ENCODE measurements at places on chromosomes 11 and 22. TPM values are rescaled to one million over a fixed set of nuclear protein-coding genes. Genes with fewer than 3 reads are reported as not detected.

FZD4 gene
- 0.13 TPM for total RNA-seq

IRAG1 gene
- total RNA-seq, result 0.03 TPM

NPTXR gene
- total RNA-seq, result 0.37 TPM

SYT9 gene
- total RNA-seq, result not detected

- no peak overlapping the region for H3K4me3 ChIP-seq
- DNase-seq, result no peak
- no peaks in the 10 kb centered on the region for H3K4me1 ChIP-seq
- no peak overlapping the region for H3K27ac ChIP-seq
- no peaks in the 10 kb centered on the region for H3K27me3 ChIP-seq
Measured at GRCh38 chr11:18761741-18762140, 29.9 kb downstream of the PTPN5 start.

- peaks cover 14% of the 10 kb centered on the region for H3K27me3 ChIP-seq
- no peaks in the 10 kb centered on the region for H3K36me3 ChIP-seq
- no peak overlapping the region for H3K4me3 ChIP-seq
- H3K4me1 ChIP-seq, result no peaks in the 10 kb centered on the region
Measured at GRCh38 chr11:13965337-13965736, 2.8 kb downstream of the SPON1 start.

- peak overlapping the region; percentile 37 for H3K4me3 ChIP-seq
- H3K36me3 ChIP-seq, result no peaks in the 10 kb centered on the region
- peak overlapping the region; percentile 63 for H3K27ac ChIP-seq
- H3K27me3 ChIP-seq, result no peaks in the 10 kb centered on the region
Measured at GRCh38 chr11:59283825-59284772, 71.4 kb upstream of the MPEG1 start.

- H3K27me3 ChIP-seq, result no peaks in the 10 kb centered on the region
- H3K4me1 ChIP-seq, result no peaks in the 10 kb centered on the region
- no peak for DNase-seq
- H3K36me3 ChIP-seq, result no peaks in the 10 kb centered on the region
Measured at GRCh38 chr11:28702871-28703270, 594.7 kb downstream of the METTL15 start.

DNA sequence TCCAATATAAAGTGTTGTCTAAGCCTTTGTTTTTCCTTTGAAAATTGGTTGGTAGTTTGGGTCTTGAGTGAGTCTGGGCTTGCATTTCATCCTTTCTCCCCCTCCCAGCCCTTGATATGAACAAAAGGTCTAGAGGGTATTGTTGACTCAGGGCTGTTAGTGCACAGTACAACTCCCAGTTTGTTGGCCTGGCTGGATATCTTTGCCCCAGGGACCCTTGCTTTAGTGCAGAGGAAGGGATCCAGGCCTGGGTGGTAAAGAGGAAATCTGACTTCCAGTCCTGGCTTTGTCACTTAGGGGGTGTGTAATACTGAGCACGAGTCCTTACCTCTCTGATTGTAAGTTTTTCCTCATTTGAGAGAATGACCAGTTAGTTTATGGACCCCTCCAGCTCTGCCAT is 330.4 kb downstream of the TMEM135 start:
- no peaks in the 10 kb centered on the region for H3K36me3 ChIP-seq
- no peaks in the 10 kb centered on the region for H3K4me1 ChIP-seq
- H3K27ac ChIP-seq, result no peak overlapping the region
- no peaks in the 10 kb centered on the region for H3K27me3 ChIP-seq
- H3K4me3 ChIP-seq, result no peak overlapping the region

- no peaks in the 10 kb centered on the region for H3K27me3 ChIP-seq
- DNase-seq, result no peak
- H3K4me1 ChIP-seq, result no peaks in the 10 kb centered on the region
- no peak overlapping the region for H3K4me3 ChIP-seq
- H3K27ac ChIP-seq, result no peak overlapping the region
Measured at GRCh38 chr11:34460278-34460677, 21.5 kb downstream of the CAT start.

- H3K4me3 ChIP-seq, result no peak within 1 kb of the TSS
- H3K27me3 ChIP-seq, result peaks cover 5% of the 10 kb centered on the region
- H3K4me1 ChIP-seq, result no peaks in the 10 kb centered on the region
- no peaks in the 10 kb centered on the region for H3K36me3 ChIP-seq
- no peak for DNase-seq
Measured at GRCh38 chr22:32801537-32802236, at the start of gene TIMP3. TIMP3 (plus strand) TSS chr22:32801705; CDS start chr22:32802002, 297 bp downstream.

GRCh38 chr22:30426388-30427353 is 1.1 kb downstream of the MTFP1 start:
- H3K27me3 ChIP-seq, result no peaks in the 10 kb centered on the region
- DNase-seq, result peak; percentile 64
- peak overlapping the region; percentile 65 for H3K4me3 ChIP-seq
- H3K27ac ChIP-seq, result peak overlapping the region; percentile 82

DNA sequence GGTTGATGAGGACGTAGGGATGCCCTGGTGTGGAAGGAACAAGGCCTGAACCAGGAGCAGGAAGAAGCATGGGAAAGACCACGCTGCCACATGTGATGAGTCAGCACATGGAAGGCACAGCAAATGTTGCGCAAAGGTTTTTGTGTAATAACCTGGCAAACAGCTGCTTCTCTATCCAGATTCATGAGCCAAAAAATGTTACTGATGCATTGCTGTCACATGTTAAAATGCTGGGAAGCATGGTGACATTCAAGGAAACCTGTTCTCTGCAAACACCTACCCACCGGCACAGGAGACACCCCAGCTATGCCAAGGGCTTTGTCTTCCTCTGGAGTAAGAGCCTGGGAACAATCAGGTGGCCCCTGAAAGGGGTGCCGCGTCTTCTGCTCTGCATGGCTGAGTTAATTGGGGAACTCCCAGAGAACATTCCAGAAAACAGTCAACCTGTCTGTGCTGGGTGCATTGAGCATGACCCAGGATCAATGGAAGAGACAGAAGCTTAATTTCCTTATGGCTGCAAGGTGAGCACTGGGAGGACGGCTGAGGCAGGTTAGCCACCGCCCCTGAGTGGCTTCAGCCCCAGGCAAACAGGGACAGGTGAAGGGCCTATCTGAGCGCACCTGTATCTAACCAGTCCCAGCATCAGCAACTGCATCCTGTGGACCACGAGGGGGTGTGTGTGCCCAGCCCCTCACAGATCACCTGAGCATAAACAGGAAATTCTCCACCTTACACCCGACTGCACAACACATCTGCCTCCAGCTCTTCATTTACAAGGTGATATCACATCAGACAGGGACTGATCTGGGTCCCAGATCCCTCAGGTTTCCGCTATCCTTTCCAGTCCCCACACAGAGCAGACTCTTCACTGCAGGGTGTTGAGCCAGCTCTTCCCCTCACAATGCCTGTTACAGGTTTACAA is 108.4 kb downstream of the GGTLC2 start:
- H3K27ac ChIP-seq, result no peak overlapping the region
- H3K27me3 ChIP-seq, result no peaks in the 10 kb centered on the region
- H3K4me1 ChIP-seq, result no peaks in the 10 kb centered on the region
- DNase-seq, result no peak
- H3K36me3 ChIP-seq, result no peaks in the 10 kb centered on the region

- H3K4me3 ChIP-seq, result no peak overlapping the region
- H3K4me1 ChIP-seq, result peaks cover 8% of the 10 kb centered on the region
- DNase-seq, result no peak
- no peak overlapping the region for H3K27ac ChIP-seq
- H3K36me3 ChIP-seq, result no peaks in the 10 kb centered on the region
- peaks cover 13% of the 10 kb centered on the region for H3K27me3 ChIP-seq
Measured at GRCh38 chr11:76621868-76622267, 48.7 kb downstream of the LRRC32 start.
